ENCODE measurements at places on chromosomes 2 and 18. TPM values are rescaled to one million over a fixed set of nuclear protein-coding genes. Genes with fewer than 3 reads are reported as not detected.
A peak's percentile ranks its signal among the peaks of the same experiment; 100 is the strongest.

- H3K27ac ChIP-seq, result no peak overlapping the region
- no peak for DNase-seq
- H3K4me3 ChIP-seq, result no peak overlapping the region
- H3K27me3 ChIP-seq, result no peaks in the 10 kb centered on the region
Observed at GRCh38 chr18:27717816-27718215, 459.1 kb downstream of the CDH2 start.

TSHZ1 gene
- 17.3 TPM for total RNA-seq

DNA sequence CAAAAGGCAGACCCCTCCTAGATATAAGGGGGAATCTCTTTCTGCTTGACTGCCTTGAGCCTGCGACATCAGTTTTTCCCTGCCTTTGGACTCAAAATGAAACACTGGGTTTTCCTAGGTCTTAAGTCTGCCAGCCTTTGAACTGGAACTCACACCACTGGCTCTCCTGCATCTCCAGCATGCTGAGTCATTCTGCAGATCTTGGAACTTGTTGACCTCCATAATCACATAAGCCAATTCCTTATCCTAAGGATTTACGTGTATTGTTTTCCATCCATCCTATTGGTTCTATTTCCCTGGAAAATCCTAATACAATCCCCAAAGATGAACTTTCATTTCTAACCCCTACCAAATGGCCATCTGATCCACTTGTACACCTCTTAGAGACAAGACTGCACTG, 88.0 kb downstream of the AFF3 start:
- H3K4me1 ChIP-seq, result no peaks in the 10 kb centered on the region
- no peaks in the 10 kb centered on the region for H3K27me3 ChIP-seq
- no peak overlapping the region for H3K4me3 ChIP-seq
- no peak overlapping the region for H3K27ac ChIP-seq

GRCh38 chr2:146004462-146004861, 1484.5 kb upstream of the ZEB2 start:
- H3K36me3 ChIP-seq, result no peaks in the 10 kb centered on the region
- H3K27ac ChIP-seq, result no peak overlapping the region
- no peak overlapping the region for H3K4me3 ChIP-seq
- no peak for DNase-seq

GRCh38 chr2:70994009-70994698, 519 bp downstream of the TEX261 start:
- peaks cover 28% of the 10 kb centered on the region for H3K36me3 ChIP-seq
- peaks cover 14% of the 10 kb centered on the region for H3K4me1 ChIP-seq
- H3K27ac ChIP-seq, result peak overlapping the region; percentile 88
- no peaks in the 10 kb centered on the region for H3K27me3 ChIP-seq

DNA sequence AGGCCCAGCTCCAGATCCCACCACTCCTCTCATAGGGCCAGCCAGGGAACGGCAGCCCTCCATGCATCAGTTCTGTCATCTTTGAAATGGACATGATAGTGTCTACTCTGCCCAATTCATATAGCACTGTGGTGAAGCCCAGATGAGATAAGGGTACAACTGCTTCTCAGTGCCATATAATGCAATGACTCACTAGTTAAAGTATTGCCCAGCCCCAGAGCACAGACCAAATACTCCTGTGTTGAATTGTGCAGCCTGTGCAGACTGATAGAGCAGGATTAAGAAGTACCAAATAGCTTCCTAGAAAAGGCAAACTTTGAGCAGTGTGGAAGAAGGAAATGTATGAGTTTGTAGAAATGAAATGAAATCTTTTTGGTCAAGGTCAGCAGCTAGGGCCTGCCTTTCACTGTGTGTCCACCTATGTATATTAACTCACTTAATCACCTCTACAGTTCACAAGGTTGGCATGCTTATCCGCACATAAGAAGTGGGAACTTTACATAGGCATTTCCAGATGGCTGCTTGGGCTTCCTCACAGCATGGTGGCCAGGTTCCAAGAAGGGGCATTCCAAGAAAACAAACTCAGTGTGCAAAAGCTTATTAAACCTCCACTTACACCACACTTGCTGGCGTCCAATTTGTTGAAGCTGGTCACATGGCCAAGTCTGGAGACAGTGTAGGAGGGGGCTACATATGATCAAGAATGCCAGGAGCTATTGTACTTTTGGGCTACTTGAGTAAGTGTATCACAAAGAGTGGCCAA, 102.8 kb upstream of the COPS8 start:
- DNase-seq, result no peak
- peaks cover 5% of the 10 kb centered on the region for H3K4me1 ChIP-seq
- H3K36me3 ChIP-seq, result no peaks in the 10 kb centered on the region

TPO gene
- total RNA-seq, result not detected

CRYBA2 gene
- total RNA-seq, result not detected
